ENCODE measurements at places on chromosomes 6 and 20.

- DNase-seq: no peak
These were observed 67.5 kb downstream of the INSM1 start for GRCh38 chr20:20435453-20435852.

DNA sequence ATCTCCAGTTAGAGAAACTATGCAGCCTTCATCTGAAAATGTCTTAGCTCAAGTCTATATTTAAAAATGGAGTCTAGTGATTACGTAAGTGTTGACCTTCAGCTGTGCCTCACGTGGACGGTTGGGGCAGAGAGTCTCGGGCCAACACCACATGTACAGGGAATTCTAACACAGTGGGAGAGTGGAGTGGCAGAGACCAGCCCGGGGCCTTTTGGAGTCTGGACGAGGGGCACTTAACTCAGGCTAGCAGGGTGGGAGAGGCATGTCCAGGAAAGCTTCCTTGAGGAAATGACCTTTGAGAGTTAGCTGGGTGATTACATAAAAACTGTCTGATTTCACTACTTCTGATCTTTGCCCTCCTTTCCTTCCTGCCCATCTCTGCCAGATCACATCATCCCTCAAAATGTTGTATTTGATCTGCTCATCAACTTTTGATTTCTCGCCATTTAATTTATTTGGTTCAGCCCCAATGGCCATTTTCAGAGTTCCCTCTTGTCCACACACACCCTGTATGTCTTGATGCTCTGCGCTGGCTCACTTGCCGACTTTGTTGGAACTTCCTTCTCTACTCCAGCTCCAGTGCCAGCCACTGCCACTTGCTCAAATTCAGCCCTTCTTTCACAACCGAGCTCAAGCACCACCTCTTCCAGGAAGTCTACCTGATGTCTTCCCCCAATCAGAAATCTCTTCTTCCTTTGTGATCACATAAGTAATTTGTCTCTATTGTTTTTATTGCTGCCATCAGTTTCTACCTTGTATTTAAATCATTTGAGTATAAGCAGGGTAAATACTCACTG is 2.6 kb downstream of the ARMC2 start:
- no peak for DNase-seq

- DNase-seq: no peak
These were observed 105.8 kb downstream of the JAG1 start for GRCh38 chr20:10568032-10568431.

DNA sequence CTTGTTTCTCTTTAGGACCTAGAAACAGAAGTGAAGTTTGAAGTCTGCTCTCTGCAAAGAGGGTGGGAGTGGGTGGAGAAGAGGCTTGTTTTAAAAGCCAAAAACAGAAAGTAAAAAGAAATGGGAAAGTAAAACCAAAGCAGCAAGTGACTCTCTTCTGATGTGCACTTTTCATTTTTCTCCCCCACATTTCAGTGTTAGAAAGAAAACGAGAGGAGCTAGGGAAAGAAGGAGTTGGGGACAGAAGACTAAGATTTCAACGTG is 1.3 kb downstream of the C6orf141 start:
- DNase-seq: no peak

GRCh38 chr6:89887452-89888137 is 6.7 kb upstream of the GJA10 start:
- peak; percentile 3 for DNase-seq

- peak; percentile 74 for DNase-seq
These were observed 35.6 kb upstream of the MICB start for GRCh38 chr6:31462026-31462963.

DNA sequence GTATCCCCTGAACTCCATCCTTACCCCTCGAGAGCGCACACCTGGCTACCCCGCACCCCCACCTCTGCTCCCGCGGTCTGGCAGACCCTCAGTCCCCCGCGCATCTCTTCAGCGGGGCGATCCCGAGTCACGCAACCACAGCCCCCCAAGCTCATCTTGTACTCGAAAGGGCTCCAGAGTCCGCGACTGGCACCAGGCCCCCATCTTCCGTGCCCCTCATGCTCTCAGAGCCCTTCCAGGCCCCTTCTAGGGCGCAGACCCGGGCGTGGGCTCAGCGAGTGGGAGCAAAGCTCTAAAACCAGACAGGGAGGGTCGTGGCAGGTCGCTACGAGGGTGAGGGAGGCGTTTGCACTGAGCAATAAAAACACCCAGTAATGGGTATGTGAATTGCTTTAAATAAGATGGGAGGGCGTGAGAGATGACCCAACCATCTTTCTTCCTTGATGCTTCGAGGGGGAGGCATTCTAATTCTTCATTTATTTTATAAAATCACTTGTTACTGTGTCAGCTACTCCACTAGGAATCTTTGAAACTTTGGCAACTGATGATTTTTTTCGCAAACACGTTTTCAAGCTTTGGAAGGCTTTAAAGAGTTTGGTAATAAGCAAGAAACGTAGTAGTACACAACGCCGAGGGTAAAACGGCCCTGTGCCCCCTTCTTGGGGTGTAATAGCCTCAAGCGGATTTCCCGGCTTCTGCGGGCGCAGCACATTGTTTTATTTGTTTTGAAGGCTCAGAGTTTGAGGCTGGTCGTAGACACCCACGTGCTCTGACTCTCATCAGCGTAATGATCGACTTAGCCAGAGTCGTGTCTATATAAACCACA is 42.6 kb upstream of the SUPT3H start:
- peak; percentile 81 for DNase-seq
